Activated naive CD8-positive, alpha-beta T cell treated with anti-CD3 and anti-CD28 coated beads for 36 hours (primary cell): ENCODE measurements at places on chromosomes 1 and 21. TPM values are rescaled to one million over a fixed set of nuclear protein-coding genes. Genes with fewer than 3 reads are reported as not detected.

TRIM63 gene
- not detected for total RNA-seq

RPE65 gene
- total RNA-seq: not detected

IVL gene
- total RNA-seq: not detected

FAM151A gene
- total RNA-seq: not detected

OR2L3 gene
- not detected for total RNA-seq

EPHB2 gene
- 0.04 TPM for total RNA-seq

TSPAN1 gene
- total RNA-seq: not detected

NUF2 gene
- total RNA-seq: 43.5 TPM

FAM72B gene
- 24.6 TPM for total RNA-seq

FAM167B gene
- not detected for total RNA-seq

SMYD3 gene
- 18.4 TPM for total RNA-seq

LCE1C gene
- total RNA-seq: not detected

SEMA6C gene
- 4.1 TPM for total RNA-seq

CFHR5 gene
- not detected for total RNA-seq

SLC44A3 gene
- not detected for total RNA-seq

TRIM46 gene
- total RNA-seq: 4.9 TPM

LHX4 gene
- total RNA-seq: not detected

KRTAP13-2 gene
- total RNA-seq: not detected

PLPPR4 gene
- total RNA-seq: not detected

SPATA1 gene
- total RNA-seq: 1.0 TPM

TMEM54 gene
- 1.4 TPM for total RNA-seq
